ENCODE measurements at places on chromosomes 3 and 15.

GRCh38 chr3:160343132-160343531 lies 55.9 kb downstream of the IFT80 start:
- DNase-seq: peak; percentile 24

GRCh38 chr15:65558336-65558735 lies 28.1 kb downstream of the HACD3 start:
- DNase-seq: no peak

DNA sequence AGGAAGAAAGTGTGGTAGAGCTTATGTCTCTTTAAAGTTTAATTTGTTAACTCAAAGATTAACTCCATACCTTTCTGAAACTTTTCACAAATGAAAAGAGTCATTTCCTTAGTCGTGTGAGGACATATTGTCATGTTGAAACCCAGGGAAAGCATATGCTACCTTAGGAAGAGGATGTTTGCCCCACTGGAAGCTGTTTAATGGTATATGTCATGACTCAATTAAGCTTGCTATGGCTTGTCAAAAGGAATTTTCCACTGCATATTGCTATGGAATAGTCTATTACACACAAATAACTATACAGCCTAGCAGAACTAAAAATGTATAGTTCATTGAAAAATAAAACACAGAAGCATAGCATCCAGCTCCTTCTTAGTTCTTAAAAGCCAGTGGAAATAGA lies 69.9 kb downstream of the NSUN3 start:
- no peak for DNase-seq

DNA sequence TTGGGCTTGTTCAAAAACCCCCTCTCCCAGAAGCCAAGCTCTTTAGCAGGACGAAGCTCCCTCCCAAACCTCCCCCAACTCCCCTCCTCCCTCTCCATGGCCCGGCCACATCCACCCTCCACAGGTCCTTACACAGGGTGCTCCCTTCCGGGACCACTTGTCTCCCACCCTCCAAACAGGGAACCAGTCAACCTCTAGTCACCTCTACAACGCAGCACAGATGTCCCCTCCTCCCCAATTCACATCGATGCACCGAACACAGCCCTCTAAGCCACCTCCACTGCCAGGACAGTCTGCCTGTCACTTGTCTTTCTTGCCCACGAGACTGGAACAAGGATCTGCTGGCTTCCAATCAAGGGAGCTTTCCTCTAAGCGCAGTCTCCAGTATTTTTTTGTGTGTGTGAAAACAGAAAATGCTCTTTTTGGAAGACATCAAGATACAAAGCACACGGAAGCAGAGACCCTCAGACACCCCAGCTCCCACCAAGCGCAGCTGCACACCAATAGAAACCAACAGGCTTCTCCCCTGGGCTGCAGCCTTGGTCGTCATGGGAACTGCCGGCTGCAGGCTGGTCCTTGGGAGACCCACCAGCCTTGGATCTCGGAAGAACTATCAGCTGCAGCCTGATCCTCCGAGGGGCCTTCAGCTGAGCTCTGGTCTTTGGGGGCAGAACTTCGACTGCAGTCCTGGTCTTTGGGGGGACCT lies 26.5 kb downstream of the IQSEC1 start:
- DNase-seq: no peak

DNA sequence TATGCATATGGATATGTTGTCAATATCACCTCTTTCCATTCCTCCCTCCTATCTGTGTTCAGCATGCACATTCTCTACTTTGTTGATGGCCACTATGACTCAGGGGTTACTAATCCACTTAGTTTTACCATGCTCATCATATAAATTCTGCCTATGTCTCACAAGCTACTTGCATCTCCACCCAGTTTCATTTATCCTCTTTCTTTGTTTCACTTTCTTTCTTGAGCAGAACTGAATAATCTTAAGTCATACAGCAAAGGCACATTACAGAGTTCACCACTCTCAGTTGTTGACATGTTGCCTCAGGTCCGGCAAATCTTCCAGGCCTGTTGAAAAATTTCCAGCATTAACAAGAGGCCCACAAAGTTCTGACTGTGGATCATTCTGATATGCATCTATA lies 71.5 kb downstream of the SSR3 start:
- peak; percentile 78 for DNase-seq

DNA sequence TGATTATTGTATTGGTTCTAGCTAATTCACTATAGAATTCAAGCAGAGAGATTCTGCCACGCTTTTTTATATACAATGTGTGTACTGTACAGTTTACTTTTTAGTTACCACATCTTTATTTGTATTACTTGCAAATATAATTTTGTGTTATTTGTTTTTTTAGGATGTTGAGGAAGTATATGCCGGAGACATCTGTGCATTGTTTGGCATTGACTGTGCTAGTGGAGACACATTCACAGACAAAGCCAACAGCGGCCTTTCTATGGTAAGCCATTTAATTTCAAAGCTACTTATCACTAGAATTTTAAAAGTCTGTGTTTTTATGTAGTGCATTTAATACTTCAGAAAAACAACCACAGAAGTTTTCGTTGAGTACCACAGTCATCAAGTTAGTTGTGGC lies 11.7 kb downstream of the LXN start:
- DNase-seq: no peak

- DNase-seq: no peak
These were observed 22.9 kb downstream of the EPHB3 start for GRCh38 chr3:184584464-184584891.

DNA sequence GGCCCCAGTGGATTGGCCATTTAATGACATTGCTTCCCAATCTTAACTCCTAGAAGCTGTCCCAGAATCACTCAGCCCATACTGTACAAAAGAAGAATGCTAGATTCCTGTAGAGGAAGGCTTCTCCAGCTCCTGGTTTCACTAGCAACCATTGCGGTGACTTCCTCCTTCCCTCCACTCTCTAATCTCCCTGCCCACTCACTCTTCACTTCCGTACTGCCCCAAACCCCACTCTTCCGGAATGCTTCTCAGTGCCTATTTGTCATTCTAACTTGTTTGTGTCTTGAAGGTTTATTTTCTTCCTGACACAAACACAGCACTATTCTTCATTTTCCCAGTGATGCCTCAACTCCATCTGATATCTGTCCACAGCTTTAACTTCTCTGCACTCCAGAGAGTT lies 97.1 kb upstream of the SPATA16 start:
- no peak for DNase-seq

GRCh38 chr3:69750549-69750948 lies 11.3 kb downstream of the MITF start:
- DNase-seq: no peak

DNA sequence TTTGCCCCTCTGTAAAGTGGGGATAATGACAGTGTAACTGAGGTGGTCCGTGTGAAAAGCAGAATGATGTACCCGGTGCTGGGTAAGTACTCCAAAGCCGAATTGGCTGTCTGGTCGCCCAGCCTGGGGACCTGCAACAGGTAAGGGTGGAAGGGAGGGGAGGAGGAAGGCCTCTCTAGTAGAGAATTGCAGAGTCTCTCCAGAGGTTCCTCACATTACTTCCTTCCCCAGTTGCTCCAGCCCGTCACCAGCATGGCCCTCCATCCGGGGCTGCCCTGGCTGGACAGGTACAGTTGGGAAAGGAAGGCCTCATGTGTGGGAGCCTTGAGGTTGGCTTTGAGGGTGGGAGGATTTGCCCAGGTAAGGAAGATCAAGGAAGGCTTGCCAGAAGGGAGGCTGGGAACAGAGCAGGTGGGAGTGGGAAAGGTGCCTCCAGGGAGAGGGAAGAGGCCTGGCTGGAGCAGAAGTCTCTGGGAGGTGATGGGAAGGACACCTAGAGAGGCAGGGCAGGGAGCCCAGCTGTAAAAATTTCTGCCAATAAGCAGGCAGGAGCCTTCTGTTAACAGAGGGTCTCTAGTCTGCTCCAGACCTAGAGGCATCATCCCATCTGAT lies 1.7 kb upstream of the PSTPIP1 start:
- no peak for DNase-seq

DNA sequence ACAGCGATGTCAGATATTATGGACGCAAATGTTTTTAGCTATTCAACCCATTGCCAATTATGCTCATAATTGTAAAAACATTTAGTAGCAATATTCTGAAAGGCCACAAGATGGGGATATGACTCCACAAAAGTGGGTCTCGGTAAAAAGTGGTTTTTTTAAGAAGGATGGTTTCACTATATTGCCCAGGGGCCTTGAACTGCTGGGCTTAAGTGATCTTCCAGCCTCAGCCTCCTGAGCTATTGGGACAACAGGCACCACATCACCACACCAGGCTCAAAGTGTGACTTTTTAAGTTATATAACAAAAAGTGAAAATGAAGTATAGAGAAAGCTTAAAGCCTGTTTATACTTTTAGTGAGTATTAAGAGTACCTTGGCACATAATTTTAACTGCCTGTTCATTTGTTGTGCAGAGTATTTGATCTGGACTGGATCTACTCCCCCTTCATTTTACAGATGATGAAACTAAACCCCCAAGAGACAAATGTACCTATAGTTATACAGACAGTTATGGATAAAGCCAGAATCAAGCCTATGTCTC lies 9.4 kb downstream of the NAA50 start:
- peak; percentile 69 for DNase-seq

- DNase-seq: peak; percentile 32
These were observed 18.9 kb upstream of the GREM1 start for GRCh38 chr15:32698773-32699390.

DNA sequence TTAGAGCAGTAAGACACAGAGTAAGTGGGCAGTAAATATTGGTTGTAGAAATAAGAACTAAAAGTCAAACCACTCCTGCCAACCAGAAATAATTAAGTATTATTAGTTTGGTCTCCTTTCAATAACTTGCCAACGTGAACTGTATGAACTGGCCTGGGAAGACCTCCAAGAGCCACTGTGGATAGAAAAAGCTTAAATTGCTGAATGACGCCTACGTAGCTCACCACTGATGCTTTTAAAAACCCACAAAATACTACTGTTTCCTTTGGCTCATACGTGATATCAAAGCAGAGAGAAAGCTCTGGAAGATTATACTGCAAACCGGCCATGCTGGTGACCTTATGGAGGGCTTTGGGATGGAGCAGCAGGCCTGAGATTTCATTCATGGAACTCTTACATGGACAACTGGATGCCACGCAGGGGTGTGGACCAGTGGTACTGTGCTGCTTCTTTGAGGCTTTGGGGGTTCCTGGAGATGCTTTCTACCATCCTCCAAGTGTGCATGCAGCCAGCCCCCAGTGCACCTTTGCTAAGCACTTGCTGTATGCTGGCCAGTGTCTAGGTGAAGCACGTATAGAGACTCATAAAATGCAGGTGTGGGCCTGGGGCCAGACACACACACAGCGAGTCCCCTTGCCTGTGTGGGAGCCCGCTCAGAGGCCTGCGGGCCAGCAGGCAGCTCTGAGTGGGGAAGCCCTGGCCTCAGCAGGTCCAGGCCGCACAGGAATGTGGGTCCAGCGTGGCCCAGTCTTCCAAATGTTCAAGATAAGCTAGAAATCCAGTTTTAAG lies 66.8 kb downstream of the ABTB1 start:
- peak; percentile 38 for DNase-seq

GRCh38 chr15:31336593-31337295 lies 10.1 kb downstream of the KLF13 start:
- no peak for DNase-seq

GRCh38 chr3:29514912-29515311 lies 234.0 kb downstream of the RBMS3 start:
- DNase-seq: no peak

- peak; percentile 28 for DNase-seq
These were observed 9.2 kb upstream of the SEMA4B start for GRCh38 chr15:90191794-90192509.

- DNase-seq: no peak
These were observed 15.0 kb downstream of the INTS14 start for GRCh38 chr15:65595960-65596359.

DNA sequence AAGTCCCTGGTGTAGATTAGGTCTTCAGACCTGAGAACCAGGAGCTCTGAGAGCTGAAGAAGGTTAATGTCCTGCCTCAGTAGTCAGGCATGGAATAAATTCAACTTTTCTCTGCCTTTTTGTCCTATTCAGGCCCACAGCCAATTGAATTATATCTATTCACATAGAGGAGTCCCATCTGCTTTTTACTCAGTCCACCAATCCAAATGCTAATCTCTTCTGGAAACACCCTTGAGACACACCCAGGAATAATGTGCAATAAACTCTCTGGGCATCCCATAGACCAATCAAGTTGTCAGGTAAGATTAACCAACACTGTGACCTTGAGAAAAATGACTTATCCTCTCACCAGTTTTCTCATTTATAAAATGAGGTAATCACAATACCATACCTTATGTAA lies 129.4 kb downstream of the MEX3B start:
- no peak for DNase-seq

- DNase-seq: no peak
These were observed 27.5 kb downstream of the APBA2 start for GRCh38 chr15:28913171-28913765.

GRCh38 chr3:13818919-13819318 lies 61.0 kb downstream of the WNT7A start:
- no peak for DNase-seq

All from fibroblast of skin of right biceps (primary cell).